ENCODE measurements at places on chromosomes 6 and 20. TPM values are rescaled to one million over a fixed set of nuclear protein-coding genes. Genes with fewer than 3 reads are reported as not detected.

DNA sequence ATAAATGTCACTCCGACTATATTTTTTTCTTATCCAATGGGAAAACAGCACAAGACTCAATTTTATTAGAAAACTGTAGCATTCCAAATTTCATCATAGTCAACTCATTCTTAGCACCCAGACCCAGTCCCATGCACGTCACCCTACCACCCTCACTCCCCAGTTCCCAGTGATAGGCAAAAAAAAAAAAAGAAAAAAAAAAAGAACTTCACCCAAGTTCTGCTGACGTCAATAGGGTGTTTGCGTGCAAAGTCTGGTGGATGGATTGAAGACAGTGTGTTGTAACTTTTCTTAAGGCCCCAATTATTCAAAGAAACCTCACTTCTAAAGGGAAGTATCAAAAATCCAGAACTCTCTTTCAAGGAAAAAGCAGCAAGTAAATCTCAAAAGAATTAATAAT is 213.9 kb upstream of the PRDM1 start:
- no peak for DNase-seq

- no peak for DNase-seq
These were observed 129.9 kb downstream of the LPA start for GRCh38 chr6:160534050-160534696.

- DNase-seq: no peak
These were observed 16.8 kb downstream of the TNFRSF21 start for GRCh38 chr6:47292944-47293343.

Gene CRISP2
- total RNA-seq: not detected

GRCh38 chr6:100504786-100505737 is 40.3 kb upstream of the SIM1 start:
- no peak for DNase-seq

- no peak for DNase-seq
These were observed 464.1 kb downstream of the UTRN start for GRCh38 chr6:144749263-144749662.

All from left colon (tissue), 2 donors.